Caki2 (cell line): ENCODE measurements at places on chromosomes 6 and 20.

DNA sequence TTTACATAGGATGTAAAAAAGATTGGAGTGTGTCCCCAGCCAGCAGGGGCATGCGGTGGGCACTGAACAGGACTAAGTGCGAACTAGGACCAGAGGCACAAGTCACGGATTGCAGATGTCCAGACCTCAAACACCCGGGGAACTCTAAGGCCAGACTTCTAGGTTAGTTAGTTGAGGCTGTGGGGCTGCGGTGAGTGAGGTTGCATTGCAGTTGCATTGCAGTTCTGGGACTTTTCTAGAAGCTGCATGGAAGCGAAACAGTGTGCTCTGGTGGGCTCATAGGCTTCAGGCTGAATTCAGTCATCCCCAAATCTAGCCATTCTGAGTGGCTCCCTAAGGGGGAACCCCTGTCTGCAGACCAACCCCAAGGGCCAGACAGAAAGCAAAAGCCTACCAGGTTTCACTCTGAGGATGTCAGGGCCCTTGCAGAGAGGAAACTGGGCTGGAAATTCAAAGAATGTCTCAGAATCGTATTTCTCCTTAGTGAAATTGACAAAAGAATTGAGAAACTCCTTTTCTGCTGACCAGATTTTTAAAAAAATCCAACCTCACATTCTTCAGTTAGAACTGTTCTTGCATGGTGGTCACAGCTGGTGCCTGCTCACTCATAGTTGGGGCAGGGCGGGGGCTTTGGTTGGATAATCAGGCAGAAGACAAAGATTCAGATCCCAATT, 182.8 kb downstream of the ZDHHC14 start:
- no peak for DNase-seq

DNA sequence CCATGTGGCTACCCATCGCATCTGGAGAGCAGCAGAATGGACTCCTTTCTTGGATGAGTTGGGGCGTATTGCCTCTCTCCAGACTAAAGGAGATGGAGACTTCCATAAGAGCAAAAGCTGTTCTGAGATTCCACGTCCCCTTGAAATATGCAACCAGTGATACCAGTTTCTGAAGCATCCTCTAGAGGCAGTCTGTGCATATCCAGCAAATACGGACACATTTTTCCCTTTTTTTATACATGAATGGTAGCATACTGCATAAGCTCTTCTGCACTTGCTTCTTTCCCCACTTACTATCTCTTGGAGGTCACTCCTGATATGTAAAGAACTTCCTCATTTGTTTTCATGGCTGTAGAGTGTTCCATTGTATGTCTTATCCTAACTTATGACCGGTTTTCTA, 34.6 kb downstream of the TAF8 start:
- peak; percentile 25 for DNase-seq

GRCh38 chr6:105692613-105693215, 289.8 kb upstream of the PREP start:
- no peak for DNase-seq

DNA sequence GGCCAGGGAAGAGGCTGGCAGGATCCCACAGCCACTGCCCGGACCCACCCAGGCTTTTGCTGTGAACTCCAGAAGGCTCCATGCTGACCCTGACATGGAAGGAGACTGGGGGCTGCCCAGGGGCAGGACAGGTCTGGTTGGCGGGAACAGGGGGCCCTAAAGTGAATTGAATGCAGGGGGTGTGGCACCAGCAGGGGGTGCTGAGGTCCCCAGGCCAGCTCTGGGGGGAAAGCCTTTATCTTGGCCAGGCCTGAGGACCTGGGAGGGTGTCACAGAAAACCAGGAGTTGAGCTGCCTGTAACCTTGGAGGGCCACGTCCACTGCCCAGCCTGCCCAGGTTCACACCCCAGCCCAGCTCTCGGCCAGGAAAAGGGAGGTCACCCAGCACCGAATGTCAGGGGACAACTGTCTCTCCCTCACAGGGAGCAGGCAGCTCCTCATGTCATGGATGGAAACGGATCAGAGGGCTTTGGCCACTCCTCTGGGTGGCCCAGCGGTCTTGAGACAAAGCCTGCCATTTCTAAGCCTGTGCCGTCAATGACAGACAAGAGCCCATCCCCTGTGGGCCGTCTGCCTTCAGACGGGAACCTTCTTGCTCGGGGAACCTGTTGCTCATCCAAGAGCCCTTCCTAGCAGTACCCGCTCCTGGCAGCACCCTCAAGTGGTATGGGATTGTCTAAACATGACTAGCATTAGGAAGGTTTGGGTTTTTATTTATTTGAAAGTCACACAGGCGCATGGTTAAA, 2.9 kb upstream of the YTHDF1 start:
- no peak for DNase-seq

- no peak for DNase-seq
These were observed 1.5 kb upstream of the PMEPA1 start for GRCh38 chr20:57711311-57711712.

DNA sequence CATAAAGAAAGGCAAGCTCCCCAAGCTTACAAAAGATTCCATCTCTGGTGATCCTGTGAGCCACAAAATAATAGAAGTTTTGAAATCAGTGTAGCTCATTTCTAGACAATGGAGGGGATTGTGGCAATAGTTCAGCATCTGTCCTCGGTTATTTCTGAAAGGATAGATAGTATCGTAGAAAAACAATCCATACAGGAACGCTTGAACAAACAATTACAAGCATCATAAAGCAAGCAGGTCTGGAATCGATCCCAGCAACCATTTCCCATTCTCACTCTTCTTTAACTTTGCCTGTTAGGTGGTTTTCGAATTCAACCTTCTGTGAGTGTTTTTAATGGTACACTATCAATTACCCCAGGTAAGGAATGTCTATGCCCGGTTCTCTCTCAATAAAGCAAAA, 931.1 kb downstream of the KIF16B start:
- DNase-seq, result no peak

DNA sequence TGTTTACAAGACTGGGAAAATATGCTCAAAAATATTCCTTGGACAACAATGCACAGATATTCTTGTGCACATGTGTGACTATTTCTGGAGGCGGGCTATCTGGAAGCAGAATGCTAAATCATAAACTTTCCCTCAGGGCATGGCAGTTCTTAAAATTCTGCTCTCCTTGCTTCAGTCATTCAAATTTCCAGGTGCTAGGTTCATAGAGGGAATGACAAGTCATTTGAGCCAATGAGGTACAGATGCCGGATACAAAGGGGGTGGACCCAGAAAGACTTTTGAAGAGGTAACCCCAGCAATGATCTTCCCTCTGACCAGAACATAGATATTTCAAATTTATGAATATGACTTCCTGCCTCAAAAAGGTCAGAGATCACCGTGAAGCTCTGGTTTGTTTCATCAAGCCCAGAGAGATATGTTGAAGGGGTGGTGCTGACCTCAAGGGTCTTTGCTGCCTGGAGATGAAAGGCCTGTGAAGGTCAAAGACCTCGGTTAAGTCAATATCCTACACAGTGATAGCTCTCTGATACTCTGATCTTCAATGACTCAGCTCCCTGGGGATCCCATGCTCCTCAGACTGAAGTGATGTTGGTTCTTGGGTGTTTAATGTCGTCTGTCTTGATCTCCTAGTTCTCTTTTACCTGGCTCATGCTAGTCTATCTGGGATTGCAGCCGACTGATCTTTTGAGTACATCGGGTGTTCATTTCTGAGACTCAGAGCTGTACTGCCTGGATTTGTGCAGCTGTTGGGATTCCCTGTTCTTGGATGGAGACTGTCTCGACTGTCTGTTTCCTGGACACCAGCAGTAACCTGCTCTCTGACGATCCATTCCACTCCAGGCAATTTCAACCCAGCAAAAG, 47.5 kb upstream of the TSHZ2 start:
- DNase-seq, result no peak

GRCh38 chr20:46004187-46004586, 4.5 kb upstream of the MMP9 start:
- DNase-seq, result no peak

DNA sequence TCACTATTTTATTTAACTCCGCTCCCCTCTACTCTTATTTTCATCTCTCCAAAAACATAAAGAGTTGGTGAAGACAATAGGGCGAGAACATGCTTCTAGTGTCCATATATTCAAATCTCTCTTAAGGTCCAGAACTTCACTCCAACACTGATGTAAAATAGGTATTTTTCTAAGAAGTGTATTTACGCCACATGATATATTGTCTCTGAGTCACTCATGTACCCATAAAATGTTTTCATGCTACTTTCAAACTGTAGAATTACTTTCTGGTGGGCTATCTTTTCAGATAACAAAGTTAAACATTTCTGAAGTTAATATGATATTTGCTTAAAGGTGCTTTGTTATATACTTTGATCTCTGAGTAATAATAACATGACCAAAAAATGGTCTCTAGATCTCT, 124.1 kb upstream of the IFNGR1 start:
- DNase-seq, result no peak

- DNase-seq, result no peak
These were observed 689.7 kb upstream of the GJE1 start for GRCh38 chr6:141443032-141443431.

- DNase-seq, result peak; percentile 80
These were observed 19.9 kb upstream of the CRIP3 start for GRCh38 chr6:43328528-43328927.

- peak; percentile 37 for DNase-seq
These were observed 17.4 kb upstream of the CSE1L start for GRCh38 chr20:49028684-49029083.

GRCh38 chr20:58642441-58642840, 8.6 kb upstream of the STX16 start:
- DNase-seq, result no peak

DNA sequence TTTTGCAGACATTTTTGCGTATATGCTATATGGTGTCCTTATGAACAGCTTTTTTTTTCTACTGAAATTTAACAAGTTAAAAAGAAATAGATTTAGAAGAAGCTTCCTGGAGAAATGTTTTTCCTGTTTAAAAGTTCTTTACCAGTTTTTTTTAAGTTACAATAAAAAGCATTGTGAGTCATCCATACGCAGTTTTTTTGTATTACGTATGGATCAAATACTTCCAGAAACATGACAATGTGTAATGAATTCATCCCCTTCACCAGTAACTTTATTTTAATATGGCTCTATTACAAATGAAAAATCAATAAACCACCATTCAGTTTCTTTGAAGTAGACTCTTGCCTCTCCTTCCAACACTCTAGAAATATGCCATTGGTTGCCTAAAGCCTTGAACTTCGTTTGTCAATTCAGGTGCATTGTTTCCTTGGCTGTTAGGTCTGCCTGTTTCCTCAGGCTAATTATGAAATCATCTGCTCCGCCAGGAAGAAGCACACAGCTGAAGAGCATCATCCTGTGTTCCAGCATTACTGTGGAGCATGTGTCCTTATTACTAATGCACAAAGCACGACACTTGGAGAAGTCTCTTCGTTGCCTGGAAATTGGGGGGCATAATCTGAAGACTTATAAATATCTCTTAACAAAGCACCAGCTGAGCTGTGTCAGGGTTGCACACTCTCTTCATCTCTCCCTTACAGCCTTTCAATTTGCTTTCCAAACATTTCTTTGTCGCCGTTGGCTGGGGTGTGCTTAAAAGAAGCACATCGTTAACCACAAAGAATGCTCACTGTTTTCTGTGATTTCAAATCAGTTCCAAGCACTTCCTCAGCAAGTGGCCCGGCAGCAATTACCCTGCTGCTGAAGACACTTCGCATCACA, 9.6 kb downstream of the MOXD1 start:
- peak; percentile 9 for DNase-seq

DNA sequence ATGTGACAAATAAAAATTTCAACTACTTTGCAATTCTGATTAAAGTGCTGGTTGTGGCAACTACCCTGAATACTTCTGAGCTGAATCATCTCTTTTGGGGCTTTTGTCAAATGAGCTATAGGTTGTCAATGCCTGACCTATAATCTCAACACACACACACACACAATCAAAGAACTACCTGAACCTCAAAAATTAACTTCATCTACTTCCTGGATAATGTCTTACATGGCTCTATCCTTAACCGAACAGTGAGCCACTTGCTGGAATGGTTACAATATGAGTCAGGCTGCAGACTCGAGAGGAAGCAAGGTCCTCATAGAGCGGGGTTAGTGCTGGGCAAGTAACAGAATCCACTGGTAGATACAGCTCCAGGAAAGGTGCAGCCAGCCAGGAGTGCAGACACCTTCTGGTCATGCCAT, 70.6 kb upstream of the DST start:
- peak; percentile 79 for DNase-seq

DNA sequence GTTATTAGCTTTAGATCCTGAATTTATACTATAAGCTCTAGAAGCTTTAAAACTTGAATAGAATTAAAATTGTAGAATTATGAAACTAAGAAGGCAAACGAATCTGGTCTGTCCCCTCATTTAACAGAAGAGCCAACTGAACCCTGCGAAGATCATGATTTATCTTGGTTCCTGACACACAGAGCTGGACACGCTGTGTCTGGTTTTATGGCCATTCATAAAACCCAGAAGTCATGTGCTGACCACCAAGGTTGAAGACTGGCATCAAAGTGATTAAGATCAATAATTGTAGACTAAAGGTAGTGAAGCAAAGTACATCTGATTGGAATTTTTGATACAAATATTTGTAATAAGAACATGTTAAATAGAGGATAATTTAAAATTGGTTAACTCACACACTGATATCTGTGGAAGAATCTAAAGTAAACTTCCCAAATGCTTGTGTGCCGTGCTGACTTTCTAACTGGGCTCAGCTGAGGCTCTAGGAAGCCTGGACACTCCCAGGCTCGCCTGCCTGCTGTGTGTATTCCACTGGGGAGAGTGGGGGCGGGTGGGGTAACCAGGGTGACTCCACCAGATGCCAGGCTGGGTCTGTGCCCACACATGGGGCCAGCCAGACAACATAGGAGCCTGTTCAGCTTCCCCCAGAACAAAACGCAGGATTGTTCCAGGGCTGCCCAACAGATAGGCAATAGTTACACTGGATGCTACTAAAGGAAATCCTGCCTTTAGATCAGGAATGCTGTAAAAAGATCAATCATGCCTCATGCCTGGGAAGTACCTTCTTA, 42.1 kb upstream of the SLC22A3 start:
- DNase-seq, result no peak

- DNase-seq, result peak; percentile 99
These were observed 33.3 kb upstream of the CITED2 start for GRCh38 chr6:139407718-139408222.

DNA sequence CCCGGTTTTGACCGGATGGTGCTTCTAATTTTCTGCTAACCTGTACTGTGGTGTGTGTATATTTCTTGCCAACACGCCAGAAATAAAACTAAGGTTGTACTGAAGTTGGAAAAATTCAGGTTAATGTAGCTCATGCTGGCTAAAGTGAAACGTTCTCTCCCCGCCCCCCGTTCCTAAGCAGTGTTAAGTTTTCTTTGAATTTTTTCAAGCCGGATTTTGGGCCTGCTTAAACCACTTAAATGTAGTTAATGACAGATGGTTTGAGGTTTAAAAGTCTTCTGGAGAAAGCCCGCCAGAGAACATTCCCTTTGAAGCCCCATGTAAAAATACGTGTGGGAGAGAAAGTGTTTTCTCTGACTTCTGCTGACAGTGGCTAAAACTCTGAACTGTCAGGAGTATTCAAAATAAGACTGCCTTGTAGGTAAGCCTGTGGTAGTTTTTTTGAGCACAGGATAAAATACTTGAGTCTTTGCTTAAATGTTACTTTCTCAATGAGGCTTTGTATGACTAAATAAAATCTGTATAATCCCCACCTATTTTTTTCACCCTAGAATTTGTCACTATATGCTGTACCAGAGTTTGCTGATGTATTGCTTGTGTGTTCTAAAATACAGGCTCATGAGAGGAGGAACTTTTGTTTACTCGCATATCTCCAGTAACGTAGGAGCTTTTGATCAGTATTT, 101.3 kb downstream of the OR2B2 start:
- peak; percentile 25 for DNase-seq
